ENCODE measurements at places on chromosomes 2 and 18. TPM values are rescaled to one million over a fixed set of nuclear protein-coding genes. Genes with fewer than 3 reads are reported as not detected.
A peak's percentile ranks its signal among the peaks of the same experiment; 100 is the strongest.

DNA sequence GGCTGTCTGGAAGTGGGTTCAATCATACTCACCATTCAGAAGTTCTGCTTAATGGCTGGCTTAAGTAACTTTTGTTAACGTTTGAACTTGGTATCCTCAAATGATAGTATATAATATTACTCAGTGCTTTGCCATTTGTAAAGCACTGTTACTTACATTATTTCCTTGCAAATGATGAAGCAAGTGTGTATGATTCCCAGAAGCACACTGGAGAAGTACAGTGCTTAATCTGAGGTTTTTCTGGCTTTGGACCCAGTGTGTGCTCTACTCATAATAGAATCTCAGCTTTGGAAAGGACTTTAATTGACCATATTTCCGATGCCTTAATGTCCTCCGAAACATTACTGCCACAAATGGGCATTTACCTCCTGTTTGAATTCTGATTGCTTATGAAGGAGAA is 63.3 kb downstream of the MAP3K20 start:
- no peak for DNase-seq

GRCh38 chr2:60148716-60149115 is 404.7 kb downstream of the BCL11A start:
- DNase-seq, result no peak

Gene CRYGC
- not detected for total RNA-seq

- DNase-seq, result no peak
Measured at GRCh38 chr2:161139098-161139987, 20.9 kb upstream of the TANK start.

DNA sequence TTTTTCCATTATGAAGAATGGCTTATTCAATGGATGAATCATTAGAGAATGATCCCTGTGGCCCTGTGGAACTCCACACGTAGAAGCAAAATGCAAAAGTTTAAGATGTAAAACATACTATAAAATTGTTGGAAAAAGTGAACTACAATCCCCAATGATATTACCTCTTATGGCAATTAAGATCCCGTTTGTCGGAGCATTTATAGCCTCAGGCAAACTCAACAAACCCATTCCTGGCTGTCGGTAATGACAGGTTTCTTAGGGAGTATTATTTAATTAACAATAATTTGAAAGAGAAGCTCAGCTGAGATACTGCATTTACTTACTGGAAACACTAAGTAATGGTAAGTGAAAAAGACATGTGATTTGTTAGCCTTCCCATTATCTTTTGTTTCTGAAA is 138.3 kb downstream of the CDH20 start:
- no peak for DNase-seq

- no peak for DNase-seq
Measured at GRCh38 chr18:48462510-48462909, 53.3 kb upstream of the ZBTB7C start.

GRCh38 chr2:130764035-130764820 is 8.9 kb downstream of the AMER3 start:
- no peak for DNase-seq

DNA sequence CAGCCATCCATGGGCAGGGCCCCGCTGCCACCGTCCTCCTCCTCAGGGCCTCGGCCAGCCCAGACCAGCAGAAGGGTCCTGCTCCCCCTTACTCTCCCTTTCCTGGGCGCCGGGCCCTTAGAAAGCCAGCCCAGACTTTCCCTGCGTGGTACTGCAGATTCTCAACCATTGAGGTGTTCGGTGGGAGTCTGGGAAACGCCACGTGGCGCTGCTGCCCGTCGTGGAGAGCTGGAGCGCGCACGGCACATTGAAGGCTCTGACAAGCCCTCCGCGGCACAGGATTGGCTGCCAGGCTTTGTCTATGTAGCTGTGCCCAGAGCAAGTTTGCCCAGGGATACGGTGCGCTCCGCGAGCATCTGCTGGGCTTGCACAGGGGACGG is 10.4 kb upstream of the KLHL30 start:
- DNase-seq, result no peak

Gene MOGAT1
- total RNA-seq, result not detected

DNA sequence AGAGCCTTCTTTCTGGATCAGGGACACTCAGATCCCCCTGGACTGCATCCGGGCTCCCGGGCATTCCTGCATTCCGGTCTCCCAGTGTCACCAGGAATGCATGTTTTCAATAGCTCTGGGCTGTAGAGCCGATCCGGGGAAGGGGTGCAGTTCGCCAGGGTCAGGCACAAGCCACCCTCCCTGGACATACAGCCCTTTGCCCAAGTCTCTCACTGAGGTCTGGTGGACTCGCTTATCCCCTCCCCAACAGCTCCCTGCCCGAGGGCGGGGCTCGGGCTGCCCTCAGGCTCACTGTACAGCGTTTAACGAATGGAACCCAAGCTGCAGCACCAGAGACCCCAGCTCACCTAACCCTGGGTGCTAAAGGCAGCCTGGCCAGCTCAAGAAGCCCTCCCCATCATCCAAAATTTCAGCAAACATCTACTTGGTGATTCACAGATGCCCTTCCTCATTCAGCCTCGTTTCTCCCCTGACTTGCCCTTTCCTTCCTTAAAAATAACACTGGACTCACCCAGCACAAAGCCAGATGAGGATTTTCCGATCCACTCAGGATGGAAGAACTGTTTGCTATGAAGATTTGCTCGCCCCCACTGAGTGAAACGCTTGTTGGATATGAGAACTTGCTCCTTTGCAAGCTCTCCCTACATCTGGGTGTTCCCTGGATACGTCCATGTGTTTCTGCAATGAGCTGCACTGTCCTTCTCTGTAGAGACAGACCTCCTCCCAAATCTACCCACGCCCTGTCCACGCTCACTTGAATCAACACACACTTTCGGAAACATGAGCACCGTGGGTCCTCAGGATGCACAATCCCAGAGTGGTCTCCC is 58.1 kb downstream of the PXDN start:
- no peak for DNase-seq

DNA sequence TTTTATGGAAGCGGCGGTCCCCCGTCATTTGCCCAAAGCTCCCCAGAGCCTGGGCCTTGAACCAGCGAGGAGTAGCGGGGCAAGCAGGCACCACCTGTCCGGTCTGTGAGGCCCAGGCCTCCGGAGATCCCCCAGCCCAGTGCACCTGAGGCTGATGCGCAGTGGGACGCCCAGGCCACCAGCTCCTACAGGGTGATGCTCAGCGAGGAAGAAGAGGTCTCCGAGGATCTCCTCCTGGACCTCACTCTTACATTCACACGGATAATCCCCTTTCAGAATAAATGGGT is 220.2 kb downstream of the NDUFA10 start:
- DNase-seq, result no peak

Gene OSR1
- 20.7 TPM for total RNA-seq

Gene ACVR1
- 23.6 TPM for total RNA-seq

DNA sequence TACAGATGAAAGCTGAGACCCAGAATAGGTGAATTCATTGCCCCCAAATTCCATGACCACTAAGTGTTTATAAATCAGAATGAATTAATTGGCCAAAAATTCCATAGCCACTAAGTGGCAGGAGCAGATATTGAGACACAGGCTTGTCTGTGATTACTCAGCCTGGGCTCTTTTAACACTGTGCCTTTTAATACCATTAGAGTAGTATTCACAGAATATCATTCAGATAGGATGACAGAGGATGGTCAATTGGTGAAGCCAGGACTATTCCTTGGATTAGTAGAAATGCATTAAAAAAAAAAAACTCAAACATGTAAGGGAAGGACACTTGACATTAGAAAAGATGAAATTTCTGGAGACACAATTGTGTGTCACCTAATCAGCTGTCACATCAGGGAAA is 698.6 kb downstream of the DCC start:
- no peak for DNase-seq

GRCh38 chr18:34219651-34220050 is 5.1 kb downstream of the NOL4 start:
- no peak for DNase-seq

GRCh38 chr2:88693911-88694414 is 2.5 kb downstream of the RPIA start:
- no peak for DNase-seq

Gene STPG4
- total RNA-seq, result 2.6 TPM

- no peak for DNase-seq
Measured at GRCh38 chr2:173235947-173236803, 118.5 kb upstream of the CDCA7 start.

Gene CYTIP
- 9.3 TPM for total RNA-seq

Gene NT5C1B
- not detected for total RNA-seq

GRCh38 chr2:210002158-210003157 is at the start of gene RPE:
Gene RPE (plus strand): TSS chr2:210002638. CDS start chr2:210002662, 24 bp downstream.
- peak; percentile 92 for DNase-seq

- no peak for DNase-seq
Measured at GRCh38 chr18:34122724-34123334, 101.9 kb downstream of the NOL4 start.

GRCh38 chr2:65722028-65722778 is 289.8 kb upstream of the SPRED2 start:
- peak; percentile 13 for DNase-seq

Gene PCARE
- total RNA-seq, result 0.20 TPM

Gene MBOAT2
- total RNA-seq, result 23.7 TPM

DNA sequence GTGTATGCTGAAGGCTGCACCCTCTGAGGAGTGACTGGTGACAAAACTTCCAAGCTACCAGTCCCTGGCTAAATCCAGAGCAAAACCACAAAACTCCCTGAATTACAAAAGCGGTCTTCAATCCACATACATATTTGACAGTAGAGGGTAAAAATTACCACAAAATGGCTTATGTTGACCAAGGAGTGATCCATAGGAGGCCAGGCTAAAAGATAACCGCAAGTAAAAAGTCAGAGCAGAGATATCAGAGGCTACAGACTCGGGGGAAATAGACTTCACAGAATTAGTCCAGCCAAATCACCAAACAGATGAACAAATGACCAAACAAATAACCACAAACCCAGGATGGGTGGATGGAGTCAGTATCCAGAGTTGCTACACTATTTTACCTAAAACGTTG is 19.4 kb downstream of the STARD6 start:
- no peak for DNase-seq

- DNase-seq, result no peak
Measured at GRCh38 chr2:210577263-210578071, 21.1 kb downstream of the CPS1 start.

Gene LRRC30
- total RNA-seq, result not detected

Gene TNFRSF11A
- total RNA-seq, result 10.5 TPM

- no peak for DNase-seq
Measured at GRCh38 chr2:7015007-7015950, 98.1 kb downstream of the RNF144A start.

Gene ABCA12
- not detected for total RNA-seq

DNA sequence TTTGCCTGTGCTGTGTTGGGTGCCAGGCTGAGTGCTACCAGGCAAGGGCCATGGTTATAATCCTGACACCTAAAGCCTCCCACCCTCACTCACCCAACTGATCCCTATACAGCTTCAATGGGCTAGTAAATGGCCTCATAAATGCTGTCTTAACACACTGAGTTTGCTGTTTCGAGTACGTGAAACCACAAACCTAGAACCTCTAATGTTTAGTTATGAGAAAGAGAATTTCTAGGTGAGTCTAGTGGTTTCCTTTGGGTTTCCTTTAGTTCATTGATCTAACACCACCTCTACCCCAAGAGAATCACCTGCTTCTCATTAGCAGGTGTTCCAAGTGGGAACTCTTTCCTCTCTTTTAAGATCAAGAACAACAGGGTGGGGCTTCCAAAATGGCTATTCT is 172.0 kb downstream of the MC4R start:
- DNase-seq, result no peak

GRCh38 chr18:3554811-3555427 is 104.9 kb downstream of the TGIF1 start:
- DNase-seq, result no peak

- DNase-seq, result no peak
Measured at GRCh38 chr2:168686452-168687191, 115.8 kb upstream of the NOSTRIN start.

DNA sequence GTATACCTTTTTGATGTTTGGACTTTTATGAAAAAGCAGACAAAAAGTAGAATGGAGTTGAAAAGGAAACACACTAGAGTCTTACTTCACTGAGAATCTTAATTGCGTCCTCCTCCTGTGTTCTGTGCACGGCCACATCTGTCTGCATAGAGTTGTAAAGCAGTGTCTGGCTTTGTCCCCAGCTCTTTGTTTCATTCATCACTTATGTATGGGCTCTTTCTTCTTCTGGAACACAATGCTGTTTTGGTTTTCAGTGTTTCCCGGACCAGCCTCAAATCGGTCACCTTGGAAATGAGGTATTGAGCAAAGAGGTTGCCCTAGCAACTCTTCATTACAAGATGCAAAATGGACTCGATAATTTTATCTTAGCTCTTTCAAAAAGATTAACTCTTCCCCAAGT is 104.3 kb upstream of the CNGA3 start:
- no peak for DNase-seq

Gene L3MBTL4
- 9.0 TPM for total RNA-seq

- no peak for DNase-seq
Measured at GRCh38 chr2:33859811-33860461, 260.8 kb upstream of the FAM98A start.

GRCh38 chr2:168691221-168691620 is 111.2 kb upstream of the NOSTRIN start:
- DNase-seq, result no peak

- no peak for DNase-seq
Measured at GRCh38 chr2:9074930-9075329, 71.4 kb upstream of the MBOAT2 start.

GRCh38 chr2:120293096-120294007 is 40.7 kb downstream of the RALB start:
- no peak for DNase-seq

DNA sequence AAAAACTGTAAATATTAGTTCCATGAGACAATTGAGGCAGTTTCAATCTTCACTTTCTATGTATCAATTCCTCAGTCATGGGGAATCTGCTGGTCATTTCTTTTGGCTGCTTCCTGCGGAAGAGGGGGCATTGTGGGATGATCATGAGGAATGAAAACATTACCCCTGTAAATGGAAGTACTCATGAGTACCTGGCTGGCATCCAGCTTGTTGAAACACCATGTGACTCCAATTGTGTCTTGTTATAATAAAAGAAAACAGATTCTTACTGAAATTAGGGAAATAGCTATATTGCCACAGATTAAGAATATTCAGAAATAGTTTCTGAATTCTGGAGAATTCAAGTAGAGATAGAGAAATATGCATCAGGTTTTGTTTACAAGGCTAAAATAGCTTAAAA is 41.6 kb upstream of the GPR39 start:
- peak; percentile 20 for DNase-seq

GRCh38 chr18:69208545-69208944 is 192.1 kb upstream of the DOK6 start:
- no peak for DNase-seq

Measured in tibial nerve (tissue), 4 donors.